ENCODE measurements at places on chromosomes 2 and 18. TPM values are rescaled to one million over a fixed set of nuclear protein-coding genes. Genes with fewer than 3 reads are reported as not detected.

Gene STK11IP
- 31.8 TPM for total RNA-seq

Gene SCN9A
- total RNA-seq: 13.6 TPM

GRCh38 chr2:66242099-66242789 is 192.7 kb upstream of the MEIS1 start:
- H3K4me3 ChIP-seq: no peak overlapping the region
- no peaks in the 10 kb centered on the region for H3K27me3 ChIP-seq
- H3K36me3 ChIP-seq: no peaks in the 10 kb centered on the region
- H3K4me1 ChIP-seq: no peaks in the 10 kb centered on the region

Gene HS1BP3
- 39.9 TPM for total RNA-seq

DNA sequence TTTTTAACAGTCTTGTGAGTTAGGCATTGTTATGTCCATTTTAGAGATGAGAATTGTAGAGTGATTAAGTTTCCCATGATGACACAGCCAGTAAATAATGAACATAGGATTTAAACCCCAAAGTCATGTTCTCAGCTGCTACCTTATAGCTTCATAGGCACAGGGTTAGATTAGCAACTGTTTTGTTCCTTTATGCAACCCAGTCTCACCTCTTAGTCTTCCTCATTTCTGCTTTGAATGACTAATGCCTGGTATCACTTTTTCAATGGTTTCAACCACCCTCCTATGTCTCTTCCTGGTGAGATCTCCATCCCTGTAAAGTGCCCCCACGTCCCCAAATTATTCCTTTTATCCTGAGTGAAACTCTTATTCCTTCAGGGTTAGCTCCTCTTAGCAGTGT is 44.3 kb downstream of the MFSD6 start:
- no peaks in the 10 kb centered on the region for H3K36me3 ChIP-seq
- no peak overlapping the region for H3K4me3 ChIP-seq
- H3K27me3 ChIP-seq: no peaks in the 10 kb centered on the region
- no peak for DNase-seq
- H3K27ac ChIP-seq: no peak overlapping the region

GRCh38 chr2:168686452-168687191 is 115.8 kb upstream of the NOSTRIN start:
- H3K27ac ChIP-seq: no peak overlapping the region
- no peak for DNase-seq
- H3K4me3 ChIP-seq: no peak overlapping the region

- no peak overlapping the region for H3K4me3 ChIP-seq
- H3K4me1 ChIP-seq: no peaks in the 10 kb centered on the region
- no peak overlapping the region for H3K27ac ChIP-seq
- DNase-seq: no peak
- H3K27me3 ChIP-seq: no peaks in the 10 kb centered on the region
- peaks cover 85% of the 10 kb centered on the region for H3K36me3 ChIP-seq
These were observed 9.5 kb downstream of the ELP2 start for GRCh38 chr18:36139245-36139644.

GRCh38 chr2:240618776-240619175 is 6.5 kb upstream of the GPR35 start:
- no peaks in the 10 kb centered on the region for H3K36me3 ChIP-seq
- peaks cover 22% of the 10 kb centered on the region for H3K4me1 ChIP-seq
- no peaks in the 10 kb centered on the region for H3K27me3 ChIP-seq
- H3K4me3 ChIP-seq: no peak overlapping the region
- peak; percentile 51 for DNase-seq

- H3K27me3 ChIP-seq: no peaks in the 10 kb centered on the region
- DNase-seq: no peak
- peaks cover 100% of the 10 kb centered on the region for H3K4me1 ChIP-seq
- H3K27ac ChIP-seq: peak overlapping the region; percentile 34
These were observed 75.1 kb downstream of the CLHC1 start for GRCh38 chr2:55156984-55157383.

Gene TUBA3D
- total RNA-seq: not detected

Gene AGXT
- not detected for total RNA-seq

Gene RSAD2
- total RNA-seq: 21.9 TPM

Data from lower lobe of right lung (tissue), 2 donors.